ENCODE measurements at places on chromosomes 2 and 18.

GRCh38 chr2:119202610-119203310, 20.9 kb upstream of the STEAP3 start:
- no peak for DNase-seq

DNA sequence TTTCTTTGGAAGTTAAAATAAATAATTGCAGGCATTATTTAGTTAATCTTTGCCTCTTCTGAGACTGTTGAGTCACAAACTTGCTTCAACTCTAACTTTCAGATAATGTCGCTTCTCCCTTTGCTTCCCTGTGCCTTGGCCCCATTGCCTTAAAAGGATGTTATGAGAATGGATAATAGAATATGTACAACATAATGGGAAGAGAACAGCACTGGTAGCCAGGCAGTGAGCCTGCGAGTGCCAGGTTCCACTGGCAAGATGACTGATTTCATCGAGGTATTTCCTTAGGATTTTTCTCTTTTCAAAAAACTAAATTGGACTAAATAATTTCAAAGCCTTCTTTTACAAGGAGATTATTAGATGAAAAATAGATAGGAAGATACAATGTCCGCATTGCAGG, 420.9 kb downstream of the TGIF1 start:
- no peak for DNase-seq

DNA sequence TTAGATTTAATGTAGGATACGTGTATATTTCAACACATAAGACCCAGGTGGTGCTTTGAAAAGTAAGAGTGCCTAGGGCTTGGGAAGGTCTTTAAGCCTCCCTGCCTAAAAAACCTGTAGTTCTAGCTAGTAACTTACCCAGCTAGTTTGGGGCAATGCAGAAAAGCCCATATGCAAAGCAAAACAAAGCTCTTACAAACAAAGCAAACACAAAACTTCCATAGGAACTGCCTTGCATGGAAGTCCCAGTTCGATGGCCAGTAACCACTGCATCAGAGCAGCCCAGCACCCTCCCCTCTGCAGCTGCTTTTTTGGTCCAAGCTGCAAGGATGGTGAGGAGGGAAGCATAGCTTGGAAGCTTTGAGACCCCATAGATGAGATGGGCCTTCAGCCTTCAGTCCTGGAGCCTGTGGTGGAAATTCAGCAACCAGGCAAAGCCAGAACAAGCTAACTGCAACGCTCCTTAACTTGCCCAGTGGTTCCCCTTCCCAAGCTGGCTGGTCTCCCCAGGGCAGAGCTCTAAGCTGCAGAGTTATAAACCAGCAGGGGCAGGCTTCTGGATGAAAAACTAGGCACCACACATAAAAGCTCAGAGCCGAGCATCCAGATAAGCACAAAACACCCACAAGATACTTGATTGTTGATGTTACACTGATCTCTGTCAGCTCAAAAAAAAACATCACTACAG, 16.2 kb downstream of the C2orf76 start:
- DNase-seq = no peak

GRCh38 chr2:180254872-180255271, 247.8 kb upstream of the CWC22 start:
- DNase-seq = no peak

GRCh38 chr2:179332903-179333302, 68.3 kb upstream of the SESTD1 start:
- no peak for DNase-seq

DNA sequence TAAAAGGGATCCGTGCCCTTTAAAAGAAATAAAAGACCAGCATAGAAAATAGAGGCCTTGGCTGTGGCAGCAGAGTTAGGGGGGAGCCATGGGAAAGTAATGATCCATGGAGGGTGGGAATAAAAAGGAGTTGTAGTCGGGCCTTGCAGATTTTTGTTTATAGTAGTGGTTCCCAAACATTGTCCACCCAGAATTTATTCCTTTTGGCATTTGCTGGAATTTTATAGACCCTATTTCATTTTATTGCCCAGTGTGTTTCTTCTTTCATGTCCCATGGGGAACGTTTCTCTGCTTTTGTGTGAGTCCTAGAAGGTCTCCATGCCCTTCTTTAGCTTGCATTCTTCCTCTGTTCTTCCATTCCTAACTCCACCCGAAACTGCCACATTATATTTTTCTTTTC, 222.2 kb downstream of the LTBP1 start:
- no peak for DNase-seq

DNA sequence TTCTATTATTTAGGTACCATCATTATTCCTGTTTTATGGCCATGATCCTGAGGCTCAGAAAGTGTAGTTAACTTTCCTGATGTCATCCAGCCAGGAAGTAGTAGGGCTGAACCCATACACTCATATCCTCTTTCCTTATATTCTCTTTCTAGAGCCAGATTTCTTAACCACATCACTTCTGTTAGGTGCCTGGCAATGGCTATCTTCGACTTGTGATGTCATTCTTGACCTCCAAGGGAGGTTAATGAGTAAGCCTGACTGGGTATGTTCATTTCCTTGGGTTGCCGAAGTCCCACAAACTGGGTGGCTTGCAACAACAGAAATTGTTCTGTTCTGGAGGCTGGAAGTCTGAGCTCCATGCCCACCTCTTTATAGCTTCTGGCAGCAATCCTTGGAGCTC, 43.4 kb downstream of the ITGB6 start:
- DNase-seq = no peak

GRCh38 chr2:46147626-46148368, 149.4 kb upstream of the EPAS1 start:
- DNase-seq = no peak

DNA sequence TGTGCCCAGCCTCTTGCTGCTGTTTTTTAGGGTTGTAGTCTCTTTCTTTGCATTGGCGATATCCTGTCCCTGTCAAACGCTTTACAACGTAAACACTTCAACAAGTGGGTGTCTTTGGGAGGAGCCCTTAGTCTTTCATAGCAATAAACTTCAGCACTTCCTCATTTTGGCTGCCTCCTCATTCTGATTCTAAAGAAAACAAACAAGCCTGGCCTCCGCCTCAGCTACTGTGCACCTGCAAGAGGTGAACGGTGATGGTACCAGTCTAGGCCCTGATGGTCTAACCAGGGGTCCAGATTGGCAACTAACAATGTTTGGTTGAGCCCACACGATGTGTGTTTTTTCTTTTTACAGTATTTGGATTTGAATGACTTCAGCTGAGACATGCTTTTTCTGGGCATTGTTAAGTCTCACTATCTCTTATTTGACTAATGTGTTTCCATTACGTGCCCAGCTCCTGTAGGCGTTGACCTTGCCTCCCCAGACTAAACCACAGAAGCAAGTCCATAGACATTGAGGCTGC, 53.2 kb upstream of the CUL3 start:
- DNase-seq = peak; percentile 47

DNA sequence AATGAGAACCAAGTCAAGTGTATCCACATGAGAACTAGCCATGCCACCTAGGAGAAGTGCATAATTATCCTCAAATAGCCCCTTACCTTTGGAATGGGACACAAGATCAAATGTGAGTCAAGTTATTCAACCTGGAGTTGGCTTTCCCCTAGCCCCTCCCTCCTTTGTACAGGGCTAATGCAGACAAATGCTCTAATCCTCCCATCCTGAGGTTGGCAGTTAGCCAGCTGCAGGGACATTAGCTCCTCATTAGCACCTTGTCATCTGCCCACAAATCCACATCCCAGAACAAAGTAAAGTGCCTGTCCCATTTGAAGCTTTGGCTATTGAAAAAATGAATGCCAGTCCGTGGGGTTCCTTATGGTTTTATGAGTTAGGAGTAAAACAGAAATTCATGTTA, 294.1 kb upstream of the FANCL start:
- DNase-seq = no peak

DNA sequence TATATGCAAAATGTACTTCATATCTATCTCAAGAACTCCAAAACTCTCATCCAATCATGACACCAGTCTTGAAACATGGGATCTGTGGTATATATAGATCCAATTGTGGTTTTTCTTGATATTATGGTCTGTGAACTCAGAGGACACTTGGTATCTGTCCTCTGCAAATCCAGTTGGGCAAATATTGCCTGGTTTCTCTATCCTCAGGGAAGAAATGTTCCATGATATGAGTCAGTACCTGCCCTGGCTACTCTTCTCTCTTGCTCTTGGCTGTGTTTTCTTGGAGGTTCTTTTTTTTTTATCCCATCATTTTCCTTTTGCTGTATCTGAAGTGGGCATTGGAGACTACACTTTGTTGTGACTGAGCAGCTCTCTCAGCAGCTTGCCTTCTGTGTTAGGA, 10.9 kb downstream of the NBEAL1 start:
- DNase-seq = no peak

DNA sequence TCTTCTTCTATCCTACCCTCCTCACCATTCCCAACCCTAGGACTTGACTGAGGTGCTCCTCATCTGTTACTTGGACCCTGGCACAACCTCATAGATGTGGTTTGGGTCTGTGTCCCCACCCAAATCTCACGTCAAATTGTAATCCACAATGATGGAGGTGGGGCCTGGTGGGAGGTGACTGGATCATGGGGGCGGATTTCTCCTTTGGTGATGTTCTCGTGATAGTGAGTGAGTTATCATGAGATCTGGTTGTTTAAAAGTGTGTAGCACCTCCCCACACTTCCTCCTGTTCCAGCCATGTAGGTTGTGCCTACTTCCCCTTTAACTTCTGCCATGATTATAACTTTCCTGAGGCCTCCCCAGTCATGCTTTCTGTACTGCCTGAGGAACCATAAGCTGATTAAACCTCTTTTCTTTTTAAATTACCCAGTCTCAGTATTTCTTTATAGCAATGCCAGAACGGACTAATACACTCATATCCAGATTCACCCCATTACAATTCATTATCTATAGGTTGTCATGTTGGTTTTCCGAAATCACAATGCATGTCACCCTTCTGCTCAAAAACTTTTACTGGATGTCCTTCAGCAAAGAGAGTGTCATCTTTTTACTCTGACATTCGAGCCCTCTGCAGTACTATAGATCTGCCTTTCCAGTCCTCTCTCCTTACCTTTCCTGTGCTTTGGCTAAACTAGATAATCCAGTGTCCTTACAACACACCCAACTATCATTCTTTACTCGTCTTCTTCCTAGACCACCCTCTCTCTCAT, 45.7 kb downstream of the APOB start:
- no peak for DNase-seq

DNA sequence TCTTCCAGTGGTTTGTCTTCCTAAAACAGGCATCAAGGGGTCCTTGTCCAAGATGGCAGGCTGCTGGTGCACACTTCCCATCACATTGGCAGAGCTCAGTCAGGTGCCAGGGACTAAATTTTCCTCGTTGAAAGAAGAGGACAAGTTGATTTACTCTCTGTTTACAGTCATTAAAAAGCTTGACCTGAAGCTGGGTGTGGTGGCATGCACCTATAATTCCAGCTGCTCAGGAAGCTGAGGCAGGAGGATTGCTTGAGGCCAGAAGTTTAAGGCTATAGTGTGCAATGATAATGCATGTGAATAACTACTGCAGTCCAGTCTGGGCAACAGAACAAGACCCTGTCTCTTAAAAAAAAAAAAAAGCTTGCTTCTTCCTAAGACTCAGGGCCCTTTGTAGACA, 3.6 kb upstream of the PLB1 start:
- no peak for DNase-seq

- peak; percentile 23 for DNase-seq
These were observed 10.1 kb downstream of the SRSF7 start for GRCh38 chr2:38740851-38741731.

GRCh38 chr2:119119999-119120756, 38.4 kb downstream of the C1QL2 start:
- DNase-seq = no peak

GRCh38 chr2:182852090-182852489, 14.3 kb downstream of the FRZB start:
- no peak for DNase-seq

- no peak for DNase-seq
These were observed 64.5 kb downstream of the TWIST2 start for GRCh38 chr2:238912228-238912915.

- no peak for DNase-seq
These were observed 88.1 kb downstream of the ZBTB7C start for GRCh38 chr18:48321121-48321520.

DNA sequence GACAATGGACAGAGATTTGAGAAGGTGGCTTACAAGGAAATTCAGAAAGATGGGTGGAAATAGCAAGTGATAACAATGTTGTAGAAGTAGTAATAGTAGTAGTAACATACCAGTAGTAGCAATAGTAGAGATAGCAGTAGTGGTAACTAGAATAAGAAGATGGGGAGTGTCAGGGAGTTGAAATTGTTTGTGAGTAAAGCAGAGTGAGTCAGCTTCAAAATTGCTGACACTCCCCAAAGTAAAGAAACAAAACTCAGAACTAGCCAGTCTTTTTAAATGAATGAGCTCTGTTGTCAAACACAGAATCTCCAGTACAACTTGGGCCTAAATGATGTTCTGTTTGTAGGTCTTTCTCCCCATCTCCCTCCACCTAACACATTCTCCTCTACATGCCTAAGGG, 1040.9 kb downstream of the CBLN2 start:
- DNase-seq = no peak

DNA sequence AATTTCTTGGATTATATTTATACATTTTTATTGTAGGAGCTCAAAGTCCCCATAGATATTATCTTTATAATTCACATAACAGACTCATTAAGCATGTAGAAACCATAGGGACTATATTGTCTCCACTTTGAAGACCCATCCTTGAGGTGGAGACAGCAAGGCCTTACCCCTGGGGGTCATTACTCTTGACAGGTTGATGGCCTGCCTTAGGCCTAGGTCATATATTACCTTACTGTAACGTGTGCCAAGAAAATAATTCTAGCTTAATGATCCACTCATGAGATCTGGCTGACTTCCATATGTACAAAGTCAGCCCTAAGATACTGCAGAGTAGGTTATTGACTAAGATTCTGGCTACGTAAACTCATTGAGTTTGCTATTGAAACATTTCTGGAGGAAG, 65.4 kb upstream of the GLS start:
- no peak for DNase-seq

DNA sequence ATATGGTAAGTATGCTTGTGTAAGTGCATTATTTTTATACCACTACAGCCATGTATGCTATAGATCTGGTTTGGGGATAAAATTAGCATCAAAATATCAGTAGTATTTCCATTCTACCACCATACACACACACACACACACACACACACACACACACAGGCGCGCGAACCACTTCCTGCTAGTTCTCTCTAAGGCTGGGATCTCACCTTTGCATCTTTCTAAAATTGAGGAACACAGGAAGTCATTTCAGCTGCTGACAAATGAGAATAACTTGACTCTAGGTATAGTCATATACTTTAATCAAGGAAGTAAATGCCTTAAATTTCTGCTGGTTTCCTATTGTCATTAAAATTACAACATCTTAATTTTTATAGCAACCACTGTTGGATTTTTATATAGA, 72.5 kb downstream of the RBM43 start:
- DNase-seq = no peak
